CD4-positive, CD25-positive, alpha-beta regulatory T cell (primary cell): ENCODE measurements at places on chromosomes 2 and 18. TPM values are rescaled to one million over a fixed set of nuclear protein-coding genes. Genes with fewer than 3 reads are reported as not detected.

The AKAIN1 gene
- total RNA-seq = not detected

The EMILIN1 gene
- 0.22 TPM for total RNA-seq

The TXNL4A gene
- total RNA-seq = 70.5 TPM

The AQP12A gene
- total RNA-seq = not detected

The POTEC gene
- not detected for total RNA-seq

The RESP18 gene
- not detected for total RNA-seq

The ALK gene
- not detected for total RNA-seq

The MC5R gene
- not detected for total RNA-seq
